CD8-positive, alpha-beta memory T cell (primary cell): ENCODE measurements at places on chromosomes 2 and 18. TPM values are rescaled to one million over a fixed set of nuclear protein-coding genes. Genes with fewer than 3 reads are reported as not detected.

GRCh38 chr2:15173501-15173900, 387.6 kb downstream of the NBAS start:
- peaks cover 22% of the 10 kb centered on the region for H3K4me1 ChIP-seq
- no peak for DNase-seq
- H3K36me3 ChIP-seq, result no peaks in the 10 kb centered on the region
- H3K4me3 ChIP-seq, result no peak overlapping the region

DNA sequence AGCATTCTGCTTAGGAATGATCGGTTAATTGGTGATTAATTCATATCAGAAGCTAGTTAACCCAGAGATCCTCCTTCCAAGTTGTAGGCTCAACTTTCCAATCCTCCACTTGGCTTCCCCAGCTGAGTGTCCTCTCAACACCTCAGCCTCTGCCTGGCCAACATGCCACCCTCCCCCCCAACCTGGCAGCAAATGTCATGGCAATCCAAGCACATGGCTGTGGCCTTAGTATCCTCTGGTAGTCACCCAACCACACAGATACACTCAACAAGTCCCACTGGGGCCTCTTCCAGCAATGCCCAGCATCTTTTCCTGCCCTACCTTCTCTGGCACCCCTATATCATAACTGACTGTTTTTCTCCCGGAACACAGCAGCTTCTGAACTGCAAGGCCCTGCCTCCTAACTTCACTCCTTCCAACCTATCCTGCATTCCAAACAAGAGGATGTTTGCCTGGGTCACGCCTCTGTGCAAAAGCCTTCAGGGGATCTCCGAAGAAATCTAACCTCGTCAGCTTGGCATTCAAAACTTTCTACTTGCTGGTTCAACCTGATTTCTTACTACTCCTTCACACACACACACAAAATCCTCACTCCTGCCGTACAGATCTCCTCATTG, 195.0 kb downstream of the CYP26B1 start:
- H3K27me3 ChIP-seq, result no peaks in the 10 kb centered on the region
- H3K4me1 ChIP-seq, result no peaks in the 10 kb centered on the region
- H3K36me3 ChIP-seq, result no peaks in the 10 kb centered on the region

The TMEM169 gene
- total RNA-seq, result 0.63 TPM

The DUSP2 gene
- 214 TPM for total RNA-seq

DNA sequence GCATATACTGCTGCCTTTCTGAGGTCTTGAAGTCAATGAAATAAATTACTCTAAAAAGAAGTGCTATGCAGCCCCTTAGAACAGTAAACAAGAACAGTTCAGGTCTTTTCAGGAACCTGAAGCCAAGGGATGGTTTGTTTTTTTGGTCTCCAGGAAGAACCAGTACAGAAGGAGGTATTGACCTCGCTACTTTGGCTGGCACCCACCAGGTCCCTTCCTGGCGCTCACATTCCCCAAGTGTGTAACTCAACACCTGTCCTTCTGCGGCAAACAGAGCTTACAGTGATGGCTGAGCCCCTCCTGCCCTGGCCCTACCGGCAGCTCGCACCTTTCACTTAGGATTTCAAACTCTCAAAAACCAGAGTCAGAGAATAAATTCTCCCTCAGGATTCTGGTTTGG, 51.9 kb downstream of the SETBP1 start:
- no peak overlapping the region for H3K4me3 ChIP-seq
- no peak for DNase-seq
- peaks cover 41% of the 10 kb centered on the region for H3K4me1 ChIP-seq
- no peaks in the 10 kb centered on the region for H3K27me3 ChIP-seq

The TSPYL6 gene
- not detected for total RNA-seq

- H3K36me3 ChIP-seq, result no peaks in the 10 kb centered on the region
- H3K27me3 ChIP-seq, result no peaks in the 10 kb centered on the region
- no peaks in the 10 kb centered on the region for H3K4me1 ChIP-seq
- DNase-seq, result no peak
- no peak overlapping the region for H3K4me3 ChIP-seq
- H3K27ac ChIP-seq, result no peak overlapping the region
Observed at GRCh38 chr2:8249141-8249540, 432.7 kb upstream of the ID2 start.

GRCh38 chr2:233209533-233210171, 41.8 kb upstream of the ATG16L1 start:
- peaks cover 12% of the 10 kb centered on the region for H3K36me3 ChIP-seq
- H3K4me3 ChIP-seq, result no peak overlapping the region
- no peaks in the 10 kb centered on the region for H3K4me1 ChIP-seq
- DNase-seq, result no peak

DNA sequence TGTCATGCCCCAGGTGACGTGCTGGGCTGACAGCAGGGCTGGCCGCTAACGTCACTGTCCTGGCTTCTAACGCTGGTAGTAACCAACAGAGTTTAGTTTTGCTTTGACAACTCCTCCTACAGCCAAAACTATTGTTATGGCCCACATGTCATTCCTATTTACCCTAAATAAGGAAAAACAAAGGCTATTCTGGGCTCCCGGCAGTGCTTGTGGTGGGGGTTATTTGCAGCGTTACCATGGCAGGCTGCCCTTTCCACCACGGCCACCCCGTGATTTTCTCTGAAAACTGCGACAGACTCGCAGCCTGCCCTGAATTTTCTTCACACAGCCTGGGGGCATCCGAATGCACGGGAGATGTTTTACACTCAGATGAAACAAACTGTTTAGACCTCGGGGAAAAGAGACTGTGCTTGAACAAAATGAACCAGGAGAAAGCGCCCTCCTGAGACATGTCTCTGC, 115.2 kb downstream of the FAM210A start:
- H3K4me3 ChIP-seq, result no peak overlapping the region
- DNase-seq, result peak; percentile 53
- peaks cover 57% of the 10 kb centered on the region for H3K4me1 ChIP-seq
- no peak overlapping the region for H3K27ac ChIP-seq

The TBR1 gene
- total RNA-seq, result not detected

The CD302 gene
- 0.70 TPM for total RNA-seq

The TTN gene
- total RNA-seq, result 0.83 TPM

GRCh38 chr2:25042321-25043240, 705 bp downstream of the EFR3B start:
- H3K4me1 ChIP-seq, result peaks cover 19% of the 10 kb centered on the region
- H3K27ac ChIP-seq, result no peak overlapping the region
- no peaks in the 10 kb centered on the region for H3K36me3 ChIP-seq
- peak overlapping the region; percentile 61 for H3K4me3 ChIP-seq
- H3K27me3 ChIP-seq, result peaks cover 31% of the 10 kb centered on the region

DNA sequence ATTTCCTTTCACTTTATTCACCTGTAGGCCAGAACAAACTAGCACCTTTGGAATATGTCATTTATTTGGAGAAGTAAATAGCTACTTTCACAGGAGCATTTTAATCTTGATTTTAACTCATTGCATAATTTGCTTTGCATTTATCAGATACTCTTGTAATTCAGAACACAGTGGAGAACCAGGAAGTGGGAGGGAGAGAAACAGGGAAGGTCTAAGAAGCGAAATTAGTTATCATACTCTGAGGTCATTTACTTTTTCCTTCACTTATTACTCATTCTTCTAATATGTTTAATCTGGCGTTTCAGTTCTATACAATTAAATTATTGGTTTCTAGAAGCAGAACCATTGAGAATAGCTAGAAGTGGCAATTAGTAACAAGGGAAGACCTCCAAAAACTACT, 20.7 kb downstream of the RBM44 start:
- no peak for DNase-seq
- no peaks in the 10 kb centered on the region for H3K4me1 ChIP-seq
- no peak overlapping the region for H3K4me3 ChIP-seq
- H3K36me3 ChIP-seq, result no peaks in the 10 kb centered on the region
